ENCODE measurements at places on chromosomes 13 and 19.

GRCh38 chr13:87999240-87999700 is 328.1 kb downstream of the SLITRK5 start:
- DNase-seq, result no peak

DNA sequence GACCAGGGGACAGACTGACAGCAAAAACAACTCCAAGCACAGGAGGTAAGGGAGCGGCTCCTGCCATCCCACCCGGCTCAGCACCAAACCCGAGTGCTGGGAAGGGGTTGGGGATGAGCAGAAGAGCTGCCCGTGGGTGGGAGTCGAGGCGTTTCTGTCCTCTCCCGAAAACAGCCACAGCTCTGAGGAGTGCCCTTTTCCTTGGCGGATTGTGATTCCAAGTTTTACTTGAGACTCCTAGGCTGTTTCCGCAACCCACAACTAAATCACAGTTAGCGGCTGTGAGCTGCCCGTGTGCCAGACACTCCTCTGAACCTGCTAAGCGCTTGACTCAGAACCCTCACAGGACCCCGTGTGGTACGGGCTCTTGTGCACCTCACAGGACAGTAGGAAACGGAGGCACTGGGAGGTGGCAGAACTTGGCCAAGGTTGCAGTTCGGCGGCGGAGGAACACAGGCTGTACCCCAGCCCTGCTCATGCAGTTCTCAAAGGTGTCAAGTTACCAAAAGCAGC is 21.4 kb downstream of the CFAP97D2 start:
- DNase-seq, result no peak

GRCh38 chr19:46975925-46976782 is 43.5 kb upstream of the NPAS1 start:
- DNase-seq, result no peak

GRCh38 chr19:18306209-18306887 is 16.5 kb downstream of the LSM4 start:
- no peak for DNase-seq

- no peak for DNase-seq
Measured at GRCh38 chr13:30831515-30831914, 74.6 kb upstream of the MEDAG start.

Measured in brain pericyte (primary cell).